ENCODE measurements at places on chromosomes 16 and 17.
A peak's percentile ranks its signal among the peaks of the same experiment; 100 is the strongest.

GRCh38 chr16:16150117-16150877 lies 73.0 kb downstream of the ABCC6 start:
- DNase-seq, result peak; percentile 55

- DNase-seq, result no peak
These were observed 48.8 kb downstream of the BRIP1 start for GRCh38 chr17:61814485-61814884.

- no peak for DNase-seq
These were observed 5.2 kb downstream of the HSDL1 start for GRCh38 chr16:84139628-84140258.

DNA sequence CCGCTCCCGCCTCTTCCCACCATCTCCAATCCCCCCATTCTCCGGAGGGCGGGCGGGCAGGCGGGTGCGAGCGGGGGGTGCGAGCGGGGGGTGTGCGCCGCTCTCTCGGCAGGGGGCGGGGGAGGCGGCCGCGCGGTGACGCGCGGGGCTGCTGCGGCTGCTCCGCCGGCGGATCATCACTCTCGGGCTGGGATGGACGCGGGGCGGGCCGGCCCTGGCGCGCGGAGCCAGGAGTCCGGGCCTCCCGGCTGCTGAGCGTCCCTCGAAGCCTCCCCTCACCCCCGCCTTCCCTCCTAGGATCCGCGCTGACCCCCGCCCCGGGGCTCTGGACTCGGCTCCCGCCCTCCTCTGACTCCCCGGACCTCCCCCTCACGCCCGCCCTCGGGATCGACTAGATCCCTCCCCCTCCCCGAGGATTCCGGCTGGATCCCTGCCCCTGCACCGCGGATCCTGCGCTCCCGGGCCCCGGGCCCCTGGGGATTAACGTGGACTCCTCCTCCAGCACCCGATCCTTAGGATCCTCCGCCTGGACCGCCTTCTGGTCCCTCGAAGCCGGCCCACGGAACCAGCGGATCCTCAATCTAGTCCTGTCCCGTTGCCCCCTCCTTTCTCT lies 946 bp upstream of the TMEM256 start:
- peak; percentile 91 for DNase-seq

- DNase-seq, result no peak
These were observed 101.4 kb upstream of the HLF start for GRCh38 chr17:55163408-55163807.

DNA sequence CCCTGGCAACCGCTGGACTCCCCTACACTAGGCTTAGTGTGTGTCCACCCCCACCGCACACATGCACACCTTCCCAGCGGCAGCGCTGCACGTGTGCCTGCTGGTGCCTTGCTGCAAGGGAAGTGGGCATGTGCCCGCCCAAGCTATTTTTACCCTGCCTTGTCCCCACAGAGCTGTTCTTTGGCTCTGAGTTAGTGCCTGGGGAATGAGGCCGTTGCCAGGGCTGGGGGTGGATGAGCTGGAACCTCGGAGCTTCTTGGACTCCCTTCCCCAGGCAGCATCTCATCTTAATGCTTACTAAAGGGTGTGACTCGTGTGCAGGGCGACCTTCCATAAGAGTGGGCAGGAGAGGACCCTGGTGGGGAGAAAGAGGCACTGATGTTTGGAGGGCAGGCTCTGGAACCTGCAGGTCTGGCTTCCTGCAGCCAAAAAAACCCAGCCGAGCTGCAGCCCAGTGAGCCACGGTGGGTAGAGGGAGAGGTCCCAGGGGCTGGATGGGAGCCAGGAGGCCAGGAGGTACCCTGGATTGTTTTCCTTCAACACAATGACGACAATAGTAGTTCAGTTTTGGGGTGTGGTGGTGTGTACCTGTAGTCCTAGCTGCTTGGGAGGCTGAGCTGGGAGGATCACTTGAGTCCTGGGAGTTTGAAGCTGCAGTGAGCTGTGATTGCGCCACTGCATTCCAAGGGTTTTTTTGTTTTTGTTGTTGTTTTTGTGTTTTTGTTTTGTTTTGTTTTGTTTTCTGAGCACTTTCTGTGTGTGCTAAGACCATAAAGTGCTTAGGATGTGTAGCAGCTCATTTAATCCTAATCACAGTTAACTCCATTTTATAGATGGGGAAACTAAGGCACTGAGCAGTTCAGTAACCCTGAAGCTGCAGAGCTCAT lies 119.1 kb downstream of the RAB11FIP4 start:
- no peak for DNase-seq

DNA sequence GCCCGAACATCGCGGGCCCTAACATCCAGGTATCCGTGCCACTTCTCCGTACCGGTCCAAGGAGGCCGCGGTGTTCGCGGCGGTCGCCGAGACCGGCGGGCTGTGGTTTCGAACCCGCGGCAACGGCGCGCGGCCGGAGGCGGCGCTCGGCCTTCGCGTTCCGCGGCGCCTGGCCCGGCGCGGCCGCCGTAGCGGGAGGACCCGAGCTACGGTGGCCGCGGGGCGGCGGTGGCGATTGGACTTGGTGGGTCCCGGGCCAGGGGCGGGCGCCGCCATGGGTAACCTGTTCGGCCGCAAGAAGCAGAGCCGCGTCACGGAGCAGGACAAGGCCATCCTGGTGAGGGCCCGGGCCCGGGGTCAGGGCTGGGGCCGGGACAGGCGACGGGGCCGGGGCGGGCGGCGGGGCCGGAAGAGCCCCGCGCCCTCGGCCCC lies at the start of gene CHMP6:
CHMP6 (plus strand) TSS at position 197 of the 432 bp plus-strand sequence; CDS start at position 275, 78 bp downstream.
- peak; percentile 95 for DNase-seq

GRCh38 chr16:81676066-81676882 lies 102.8 kb upstream of the PLCG2 start:
- DNase-seq, result no peak

GRCh38 chr16:50146479-50147435 lies 6.3 kb upstream of the TENT4B start:
- DNase-seq, result no peak

DNA sequence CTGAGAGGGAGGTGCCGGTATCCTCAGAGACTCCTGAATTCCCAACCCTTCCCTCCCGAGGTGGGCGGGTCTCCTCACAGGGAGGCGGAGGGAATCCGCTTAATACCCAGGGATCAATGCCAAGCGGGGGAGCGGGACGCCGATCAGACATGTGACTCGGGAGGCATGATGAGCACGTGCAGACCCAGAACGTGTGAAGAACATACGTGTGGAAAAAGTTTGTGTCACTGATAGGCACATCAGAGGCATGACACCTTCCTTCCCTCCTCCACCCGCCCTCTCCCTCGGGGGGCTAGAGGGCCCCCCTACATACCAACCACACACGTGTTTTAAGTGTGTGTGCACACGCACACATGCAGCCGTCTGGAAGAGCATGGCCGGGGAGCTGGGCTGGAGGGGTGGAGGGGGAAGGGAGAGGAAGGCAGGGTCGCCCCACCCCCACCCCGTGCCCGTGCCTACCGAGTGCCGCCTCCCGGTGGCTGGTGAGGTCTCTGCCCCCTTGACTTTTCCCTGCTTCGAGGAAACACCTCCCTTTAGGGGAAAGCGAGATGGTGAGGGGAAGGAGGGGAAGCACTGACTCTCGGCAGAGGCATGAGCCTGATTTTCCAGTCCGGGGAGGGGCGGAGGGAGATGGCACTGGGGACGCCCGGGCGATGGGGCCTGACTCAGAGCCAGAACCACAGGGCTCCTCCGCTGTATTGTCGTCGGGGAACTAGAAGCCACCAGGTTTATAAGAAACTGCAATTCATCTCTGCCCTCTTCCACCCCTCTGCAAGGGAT lies 12.1 kb upstream of the TBX21 start:
- peak; percentile 60 for DNase-seq

- no peak for DNase-seq
These were observed 247.2 kb downstream of the NTN1 start for GRCh38 chr17:9268546-9268945.

GRCh38 chr17:44919885-44920564 lies 4.7 kb upstream of the GFAP start:
- DNase-seq, result peak; percentile 90

DNA sequence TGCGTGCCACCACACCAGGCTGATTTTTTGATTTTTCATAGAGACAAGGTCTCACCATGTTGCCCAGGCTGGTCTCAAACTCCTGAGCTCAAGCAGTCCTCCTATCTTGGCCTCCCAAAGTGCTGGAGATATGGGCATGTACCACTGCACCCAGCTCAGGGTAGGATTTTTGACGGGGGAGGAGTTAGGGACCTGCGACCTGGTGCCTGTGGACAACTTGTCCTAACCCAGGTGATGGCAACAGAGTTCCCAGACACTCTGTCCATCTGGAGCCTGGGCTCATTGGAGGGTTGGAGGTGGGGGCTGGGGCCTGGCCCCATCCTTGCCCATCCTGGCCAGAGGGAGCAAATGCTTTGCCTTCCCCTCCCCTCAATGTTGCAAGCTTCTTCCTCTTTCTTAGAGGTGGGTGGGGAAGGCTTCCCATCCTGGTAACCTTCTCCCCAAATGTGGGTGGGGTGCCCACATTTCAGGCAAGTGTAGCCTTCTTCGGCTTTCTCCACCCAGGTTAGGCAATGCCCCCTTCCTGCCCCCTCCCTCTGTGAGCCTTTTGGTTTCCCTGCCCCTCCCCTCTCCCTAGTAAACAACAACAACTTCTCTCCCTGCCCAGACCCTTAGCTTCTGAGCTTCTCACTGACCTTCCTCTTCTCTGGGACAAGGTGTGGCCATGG lies 24.9 kb downstream of the RARA start:
- DNase-seq, result no peak

DNA sequence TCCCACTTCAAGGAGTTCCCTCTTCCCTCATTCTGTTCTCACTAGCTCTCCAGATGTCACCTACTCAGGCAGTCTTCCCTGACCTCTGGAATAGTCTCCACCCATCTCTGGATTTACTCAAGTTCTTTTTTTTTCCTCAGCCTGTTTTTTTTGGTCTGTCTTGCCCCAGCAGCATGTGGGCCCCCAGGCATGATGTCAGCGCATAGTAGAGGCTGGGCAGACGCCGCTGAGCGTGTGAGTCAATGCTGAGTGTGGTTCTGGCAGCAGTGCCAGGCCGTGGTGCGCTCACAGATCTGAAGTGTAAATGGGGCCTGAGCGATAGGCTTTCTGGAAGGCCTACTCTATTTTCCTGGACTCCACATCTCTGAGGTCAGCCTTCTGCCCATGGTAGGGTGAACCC lies 2.7 kb upstream of the KCNJ18 start:
- peak; percentile 73 for DNase-seq

- peak; percentile 14 for DNase-seq
These were observed 87.5 kb upstream of the HLF start for GRCh38 chr17:55177159-55177854.

- no peak for DNase-seq
These were observed 20.5 kb downstream of the PRKCB start for GRCh38 chr16:23856251-23856709.

DNA sequence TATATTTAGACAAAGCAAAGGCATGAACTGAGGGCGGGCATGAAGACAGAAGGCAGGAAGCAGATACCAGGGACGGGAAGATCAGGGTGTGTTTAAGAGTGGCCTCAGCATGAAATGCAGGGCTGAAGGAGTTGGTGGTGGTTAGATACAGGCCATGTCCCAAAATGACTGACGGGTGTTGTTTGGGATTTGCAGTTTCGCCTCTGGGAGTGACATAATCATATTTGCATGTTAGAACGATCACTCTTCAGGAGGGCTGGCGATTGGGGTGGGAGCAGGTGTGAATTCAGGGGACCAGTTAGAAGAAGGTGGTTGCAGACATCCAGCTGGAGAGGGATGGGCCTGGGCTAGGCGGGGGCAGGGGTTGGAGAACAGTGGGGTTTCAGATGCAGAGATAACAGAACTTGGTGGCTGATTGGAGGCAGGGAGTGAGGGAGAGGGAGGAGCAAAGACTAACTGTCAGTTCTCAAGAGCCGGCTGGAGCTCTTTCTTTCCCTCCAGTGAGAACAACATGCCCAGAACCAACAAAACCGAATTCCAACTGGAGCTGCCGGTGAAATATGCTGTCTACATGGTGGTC lies 27.2 kb upstream of the ITGAX start:
- no peak for DNase-seq

DNA sequence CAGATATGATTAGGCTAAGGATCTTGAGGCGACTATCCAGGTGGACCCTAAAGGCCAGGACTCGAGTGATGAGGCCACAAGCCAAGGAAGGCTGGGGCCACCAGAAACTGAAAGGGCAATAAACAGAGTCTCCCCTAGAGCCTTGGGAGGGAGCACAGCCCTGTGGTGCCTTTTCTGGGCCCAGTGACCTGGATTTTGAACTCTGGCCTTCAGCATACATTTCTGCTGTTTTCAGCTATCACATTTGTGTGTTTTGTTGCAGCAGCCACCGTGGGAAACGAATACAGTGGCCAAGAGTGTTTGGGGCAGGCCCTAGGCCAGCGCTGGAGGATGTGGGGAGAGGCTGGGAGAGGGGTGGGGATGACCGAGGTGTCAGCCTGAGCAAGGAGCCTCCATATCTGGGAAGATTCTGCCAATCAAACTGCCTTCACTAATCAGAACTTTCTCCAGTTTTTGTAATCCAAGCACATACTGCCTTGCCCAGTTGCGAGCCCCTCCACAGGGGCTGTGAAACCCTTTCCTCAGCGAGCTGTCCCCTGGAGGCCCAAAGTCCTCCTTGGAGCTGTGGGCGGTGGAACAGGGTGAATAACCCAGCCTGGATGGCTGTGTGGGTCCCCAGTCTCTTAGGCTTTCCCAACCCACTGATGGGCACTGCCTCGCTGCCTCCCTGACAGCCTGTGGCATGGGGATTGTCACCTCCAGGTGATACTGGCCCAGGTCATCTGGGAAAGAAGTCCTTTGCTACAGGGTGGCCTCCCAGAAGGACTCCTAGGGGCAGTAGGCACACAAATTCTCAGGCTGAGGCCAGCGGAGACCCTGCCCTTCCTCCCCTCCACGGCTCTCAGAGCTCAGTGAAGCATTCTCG lies 16.8 kb downstream of the B9D1 start:
- DNase-seq, result no peak
